Activated T-cell treated with anti-CD3 and anti-CD28 coated beads for 48 hours (primary cell): ENCODE measurements at places on chromosomes 6 and 20.

DNA sequence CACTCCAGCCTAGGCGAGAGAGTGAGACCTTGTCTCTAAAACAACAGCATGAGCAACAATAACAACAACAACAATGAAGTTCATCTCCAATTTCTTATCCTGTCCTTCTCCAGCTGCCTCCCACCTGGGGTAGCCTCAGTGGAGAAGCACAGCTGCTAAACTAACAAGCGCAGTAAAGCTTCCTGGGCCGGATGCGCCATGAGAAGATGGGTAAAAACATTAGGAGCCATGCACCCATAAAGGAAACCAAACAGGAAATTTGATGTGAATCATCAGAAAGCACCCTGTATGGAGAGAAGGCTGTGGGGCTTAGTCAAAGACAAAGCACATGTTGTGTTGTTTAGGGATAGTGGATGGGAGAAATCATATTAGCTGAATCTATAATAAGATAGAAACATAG is 61.1 kb upstream of the CCN6 start:
- DNase-seq = no peak

- no peak for DNase-seq
Observed at GRCh38 chr20:63196768-63197470, 19.0 kb downstream of the YTHDF1 start.

GRCh38 chr6:14121936-14122344 is 4.4 kb downstream of the CD83 start:
- DNase-seq = peak; percentile 22

DNA sequence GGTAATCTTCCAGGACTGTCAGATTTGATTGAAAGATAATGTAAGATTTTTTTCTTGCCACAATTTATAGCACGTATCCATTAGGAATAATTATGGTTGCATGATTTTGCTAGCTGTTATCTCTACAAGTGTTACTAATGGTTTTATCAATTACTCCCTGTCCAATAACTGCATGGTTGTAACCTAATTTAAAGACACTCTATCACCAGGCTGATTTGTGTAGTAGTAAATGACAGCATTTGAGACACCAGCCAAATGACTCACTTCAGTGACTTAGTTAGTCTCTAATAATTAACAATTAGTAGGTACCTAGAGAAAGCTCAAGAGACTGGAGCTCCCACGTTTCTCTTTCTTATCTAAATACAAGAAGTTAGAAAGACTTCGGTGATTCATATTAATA is 453.8 kb upstream of the POU3F2 start:
- DNase-seq = no peak

DNA sequence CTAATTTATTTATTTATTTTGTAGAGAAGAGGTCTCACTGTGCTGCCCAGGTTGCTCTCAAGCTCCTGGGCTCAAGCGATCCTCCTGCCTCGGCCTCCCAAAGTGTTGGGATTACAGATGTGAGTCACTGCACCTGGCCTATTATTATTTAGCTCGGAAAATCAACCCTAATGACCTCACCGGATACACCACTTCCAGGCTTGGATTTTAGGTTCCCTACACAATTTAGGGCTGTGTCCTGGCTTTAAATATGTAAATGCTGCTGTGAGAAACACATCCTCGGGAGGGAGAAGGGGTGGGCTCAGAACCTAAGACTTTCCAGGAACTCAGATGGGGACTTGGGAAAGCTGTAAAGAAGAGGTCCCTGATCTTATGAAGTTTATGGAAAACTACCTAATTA is 51.0 kb upstream of the SLC32A1 start:
- DNase-seq = no peak

GRCh38 chr20:22619272-22619671 is 34.9 kb upstream of the FOXA2 start:
- no peak for DNase-seq

- DNase-seq = no peak
Observed at GRCh38 chr6:93017213-93017612, 402.1 kb downstream of the EPHA7 start.

- DNase-seq = no peak
Observed at GRCh38 chr20:24598346-24598745, 128.9 kb downstream of the SYNDIG1 start.

GRCh38 chr6:56406276-56407269 is 159.2 kb upstream of the COL21A1 start:
- no peak for DNase-seq
